ENCODE measurements at places on chromosomes 7 and 10.
A peak's percentile ranks its signal among the peaks of the same experiment; 100 is the strongest.

DNA sequence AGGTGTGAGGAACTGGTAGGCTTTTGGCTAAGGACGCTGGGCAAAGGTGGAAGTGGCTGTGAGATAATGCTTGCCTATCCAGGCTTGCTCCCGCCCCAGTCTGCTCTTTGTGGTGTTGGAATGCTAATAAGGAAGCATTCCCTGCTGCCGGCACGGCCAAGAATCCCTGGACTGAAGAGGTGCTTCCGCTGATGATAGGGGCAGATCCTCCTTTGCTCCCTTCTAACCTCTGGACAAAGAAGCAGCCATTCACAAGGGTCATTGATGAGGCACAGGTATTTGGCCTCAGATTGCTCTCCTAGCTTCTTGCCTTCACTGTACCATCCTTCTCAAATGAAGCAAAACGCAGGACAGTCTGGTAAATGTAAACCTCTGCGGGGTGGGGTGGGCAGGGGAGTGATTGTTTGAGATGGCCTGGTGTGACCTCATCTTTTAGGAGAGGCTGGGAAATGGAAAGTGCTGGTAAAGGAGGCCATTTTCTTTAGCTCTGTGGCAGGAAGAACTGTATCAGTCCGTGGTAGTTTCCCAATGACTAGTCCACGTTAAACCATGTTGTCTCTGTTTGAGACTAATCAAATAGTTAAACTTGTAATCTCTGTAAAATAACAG, 1.7 kb downstream of the PGAM1 start:
- DNase-seq = peak; percentile 40

GRCh38 chr10:124559372-124560132, 97.9 kb downstream of the LHPP start:
- DNase-seq = no peak

- peak; percentile 50 for DNase-seq
Measured at GRCh38 chr7:30445770-30446169, 32.8 kb downstream of the NOD1 start.

DNA sequence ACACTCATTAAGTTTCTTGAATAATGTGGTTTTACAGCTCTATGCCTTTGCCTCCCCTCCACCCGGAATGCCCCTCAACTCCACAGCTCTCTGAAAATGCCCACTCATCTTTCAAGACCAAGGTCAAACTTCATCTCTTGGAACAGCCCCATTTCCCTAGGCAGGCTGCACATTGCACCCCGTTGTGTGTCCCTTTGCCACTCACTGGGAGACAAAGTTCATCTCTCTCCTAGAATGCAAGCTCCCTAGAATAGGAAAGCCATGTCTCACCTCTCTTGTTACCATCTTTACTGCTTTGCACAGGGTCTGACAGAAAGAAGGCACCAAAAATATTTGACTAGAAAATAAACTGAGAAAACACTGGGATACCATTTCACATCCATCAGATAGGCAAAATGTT, 33.3 kb downstream of the UBE2H start:
- DNase-seq = no peak

- DNase-seq = peak; percentile 8
Measured at GRCh38 chr7:15007507-15007906, 105.0 kb upstream of the DGKB start.

DNA sequence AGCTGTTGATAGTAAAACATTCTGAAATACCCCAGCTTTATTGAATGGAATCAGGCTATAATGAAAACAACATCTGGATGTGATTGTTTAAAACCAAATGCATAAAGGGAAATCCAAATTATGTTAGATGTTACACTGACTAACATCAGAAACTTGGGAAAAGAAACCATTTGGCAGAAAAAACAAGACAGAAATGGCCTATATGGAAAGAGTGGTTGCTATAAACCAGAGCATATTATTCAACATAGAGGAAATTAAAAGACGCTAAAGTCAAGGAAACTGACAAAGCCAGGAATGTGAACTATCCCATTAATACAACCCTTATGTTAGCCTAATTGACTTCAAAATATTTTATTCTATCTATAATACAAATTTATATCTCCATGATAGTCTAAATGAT, 53.0 kb upstream of the CABCOCO1 start:
- peak; percentile 74 for DNase-seq

- peak; percentile 60 for DNase-seq
Measured at GRCh38 chr10:124719213-124719851, 24.8 kb downstream of the FAM53B start.

- no peak for DNase-seq
Measured at GRCh38 chr10:75957314-75958120, 526.1 kb downstream of the LRMDA start.

DNA sequence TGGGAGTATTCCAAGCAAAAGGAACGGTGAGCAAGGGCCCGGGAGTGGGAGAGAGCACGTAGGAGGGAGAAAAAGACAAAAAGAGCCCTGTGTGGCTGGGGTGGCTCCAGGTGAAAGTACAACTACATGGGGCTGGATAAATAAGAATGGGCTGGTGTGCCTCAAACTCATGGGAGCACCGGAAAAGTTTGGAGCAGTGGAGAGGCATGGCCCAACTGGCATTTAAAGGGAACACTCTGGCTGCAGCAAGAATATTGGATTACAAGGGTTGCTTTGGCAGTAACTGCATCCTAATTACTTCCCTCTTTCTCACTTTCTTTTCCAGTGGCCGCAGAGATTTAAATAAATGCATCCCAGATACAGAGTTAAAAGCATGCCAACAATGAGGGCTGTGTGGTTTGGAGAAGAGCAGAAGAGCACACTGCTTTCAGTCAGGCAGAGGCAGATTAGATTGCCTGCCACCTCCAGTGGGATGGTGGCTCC, 39.1 kb upstream of the HERPUD2 start:
- DNase-seq = no peak

DNA sequence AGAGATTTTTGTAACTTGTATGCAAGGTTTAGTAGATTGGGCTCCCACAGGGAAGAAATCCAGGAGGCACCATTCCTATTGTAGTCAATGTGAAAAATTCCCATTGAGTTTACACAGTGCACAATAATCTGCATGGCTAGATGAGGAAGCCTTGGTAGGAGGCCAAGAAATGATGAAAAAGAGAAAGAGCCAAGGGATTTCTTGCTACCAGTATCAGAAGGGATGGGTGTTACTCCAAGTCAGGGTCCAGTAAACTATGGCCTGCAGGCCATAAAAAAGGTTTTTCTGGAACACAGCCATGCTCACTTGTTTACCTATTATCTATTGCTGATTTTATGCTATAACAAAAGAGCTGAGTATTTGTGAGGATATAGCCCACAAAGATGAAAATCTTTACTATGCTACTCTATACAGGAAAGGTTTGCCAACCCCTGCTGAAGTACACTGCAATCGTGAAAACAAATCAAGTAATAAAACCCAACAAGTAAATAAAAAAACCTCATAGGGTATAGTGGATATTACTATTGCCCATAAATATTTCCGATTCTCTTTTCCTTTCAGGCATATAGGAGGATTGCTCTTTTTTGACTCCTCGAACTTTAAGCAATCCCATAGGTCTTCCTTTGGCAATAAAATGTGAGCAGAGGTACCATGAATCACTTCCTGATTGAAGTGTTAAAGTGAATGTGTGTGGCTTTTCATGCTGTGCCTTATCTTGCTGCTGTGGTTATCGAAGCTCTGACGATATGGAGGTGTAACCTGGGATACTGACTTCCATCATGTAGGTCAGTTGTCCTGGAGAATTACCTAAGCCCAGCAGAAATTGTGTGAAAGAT, 256.3 kb upstream of the MAGI2 start:
- no peak for DNase-seq

- no peak for DNase-seq
Measured at GRCh38 chr10:48227213-48227612, 47.3 kb downstream of the FRMPD2 start.

- DNase-seq = no peak
Measured at GRCh38 chr7:74396993-74397392, 56.7 kb upstream of the GTF2IRD1 start.

DNA sequence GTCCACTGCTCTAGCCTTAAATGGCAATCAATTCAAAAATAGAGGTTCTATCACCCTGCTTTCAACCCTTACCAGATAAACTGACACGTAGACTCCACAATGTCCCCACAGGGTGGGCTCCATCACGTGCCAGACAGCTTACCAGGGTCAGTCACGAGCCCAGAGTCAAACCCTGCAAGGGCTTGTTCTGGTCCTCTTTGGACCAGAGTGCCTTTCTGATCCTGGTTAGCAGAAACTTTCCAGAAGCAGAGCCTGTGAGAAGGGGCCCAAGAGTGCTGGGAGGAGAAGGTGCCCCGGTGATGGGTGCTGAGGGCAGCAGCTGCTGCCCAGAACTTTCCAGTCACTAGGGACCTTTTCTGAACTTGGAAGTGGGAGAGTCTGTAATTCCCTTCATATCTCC, 354 bp upstream of the GIMAP5 start:
- no peak for DNase-seq

- DNase-seq = peak; percentile 60
Measured at GRCh38 chr7:91945476-91945875, 4.8 kb downstream of the AKAP9 start.

DNA sequence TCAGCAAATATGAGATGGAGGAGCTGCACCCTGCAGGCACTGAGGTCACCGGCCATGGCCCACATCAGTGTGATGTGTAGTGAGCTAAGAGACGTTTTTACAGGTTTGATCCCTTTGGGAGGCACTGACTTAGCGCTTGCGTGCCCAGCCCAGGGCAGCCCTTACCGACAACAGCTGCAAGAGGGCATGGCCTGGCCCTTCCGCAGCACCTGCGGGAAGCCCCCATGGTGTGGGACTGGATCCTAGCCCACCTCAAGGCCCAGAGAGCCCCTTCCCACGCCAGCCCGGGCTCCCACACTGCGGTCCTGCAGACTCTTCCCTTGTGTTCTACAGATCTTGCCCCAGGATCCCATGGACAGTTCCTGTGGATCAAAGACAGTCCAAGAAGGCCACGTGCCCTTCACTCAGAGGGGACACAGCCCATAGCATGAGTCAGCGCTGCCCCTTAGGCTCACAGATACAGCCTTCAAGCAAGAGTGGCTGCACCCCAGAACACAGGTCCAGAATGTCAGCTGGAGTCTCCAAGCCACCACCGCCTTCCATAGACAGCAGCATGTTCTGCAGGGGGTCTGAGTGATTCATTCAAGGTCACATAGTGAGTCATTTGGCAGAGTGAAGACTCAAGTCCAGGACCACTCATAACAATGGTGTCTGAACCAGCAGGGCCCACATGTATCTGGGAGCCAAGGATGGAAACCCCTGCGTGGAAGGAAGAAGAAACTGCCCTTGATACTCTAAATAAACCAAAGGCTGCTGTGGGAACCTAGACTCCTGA, 25.4 kb downstream of the TLL2 start:
- DNase-seq = peak; percentile 43

DNA sequence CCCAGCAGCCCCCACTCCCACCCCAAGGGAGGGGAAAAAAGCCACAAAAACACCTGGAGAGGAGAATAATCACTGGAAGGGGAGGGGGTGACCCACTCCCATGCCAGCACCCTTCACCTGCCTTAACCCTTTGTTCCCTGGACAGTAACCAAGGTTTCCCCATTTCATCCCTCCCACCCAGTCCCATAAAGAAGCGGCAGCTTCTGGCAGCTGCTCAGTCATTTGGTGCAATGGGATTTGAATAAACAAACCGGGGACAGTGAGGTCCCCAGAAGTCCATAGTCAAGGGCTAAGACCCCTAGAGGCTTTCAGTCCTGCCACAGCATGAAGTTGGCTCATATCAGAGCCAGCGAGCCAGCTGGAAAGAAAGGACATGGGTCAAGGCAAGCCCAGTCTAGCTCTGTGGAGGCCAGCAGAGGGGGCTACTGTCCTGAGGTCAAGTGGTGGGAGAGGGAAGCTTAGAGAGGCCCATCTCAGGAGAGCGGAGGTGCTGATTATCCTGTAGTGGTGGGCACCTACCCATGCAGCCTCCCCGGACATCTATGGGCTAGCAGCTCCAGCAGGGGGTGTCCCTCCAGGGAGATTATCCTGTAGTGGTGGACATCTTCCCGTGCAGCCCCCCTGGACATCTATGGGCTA, 58.9 kb upstream of the LBX1 start:
- no peak for DNase-seq

GRCh38 chr10:43167498-43167889, 29.2 kb downstream of the CSGALNACT2 start:
- DNase-seq = no peak

- DNase-seq = no peak
Measured at GRCh38 chr10:25627606-25628005, 306.4 kb upstream of the MYO3A start.

- DNase-seq = no peak
Measured at GRCh38 chr7:21317966-21318915, 109.6 kb upstream of the SP4 start.

DNA sequence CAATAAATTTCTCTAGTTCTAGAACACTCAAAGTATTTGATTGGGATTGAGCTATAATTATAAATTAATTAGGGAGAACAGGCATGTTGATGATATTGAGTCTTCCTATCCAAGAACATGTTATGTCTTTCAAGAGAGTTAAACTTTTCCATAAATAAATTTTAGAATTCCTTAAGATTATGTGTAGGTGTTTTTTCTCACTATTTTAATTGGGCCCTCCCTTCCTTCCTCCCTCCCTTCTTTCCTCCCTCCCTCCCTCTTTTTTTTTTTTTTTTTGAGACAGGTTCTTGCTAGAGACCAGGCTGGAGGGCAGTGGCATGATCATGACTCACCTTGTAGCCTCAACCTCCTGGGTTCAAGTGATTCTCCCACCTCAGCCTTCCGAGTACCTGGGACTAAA, 20.2 kb downstream of the EXOC6 start:
- no peak for DNase-seq
